Fibroblast of the aortic adventitia (primary cell): ENCODE measurements at places on chromosomes 6 and 20. TPM values are rescaled to one million over a fixed set of nuclear protein-coding genes. Genes with fewer than 3 reads are reported as not detected.

DNA sequence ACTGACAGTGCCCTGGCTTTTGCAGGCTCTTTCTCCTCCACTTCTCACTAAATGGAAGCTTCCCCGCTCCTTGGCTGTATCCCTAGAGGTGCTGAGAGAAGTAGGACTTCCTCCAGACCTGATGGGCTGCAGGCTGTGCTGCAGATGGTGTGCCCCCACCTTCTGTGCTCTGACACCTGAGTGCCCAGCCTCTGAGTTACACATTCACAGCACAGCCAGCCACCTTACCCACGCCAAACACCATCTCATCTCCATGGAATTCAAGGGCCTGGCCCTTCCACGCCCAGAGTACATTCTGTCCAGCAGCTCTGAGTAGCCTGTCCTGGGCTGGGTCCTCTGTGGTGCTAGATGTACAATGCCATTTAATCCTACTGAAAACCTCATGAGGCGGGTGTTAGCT lies 5.3 kb downstream of the SFTA2 start:
- no peak for DNase-seq

DNA sequence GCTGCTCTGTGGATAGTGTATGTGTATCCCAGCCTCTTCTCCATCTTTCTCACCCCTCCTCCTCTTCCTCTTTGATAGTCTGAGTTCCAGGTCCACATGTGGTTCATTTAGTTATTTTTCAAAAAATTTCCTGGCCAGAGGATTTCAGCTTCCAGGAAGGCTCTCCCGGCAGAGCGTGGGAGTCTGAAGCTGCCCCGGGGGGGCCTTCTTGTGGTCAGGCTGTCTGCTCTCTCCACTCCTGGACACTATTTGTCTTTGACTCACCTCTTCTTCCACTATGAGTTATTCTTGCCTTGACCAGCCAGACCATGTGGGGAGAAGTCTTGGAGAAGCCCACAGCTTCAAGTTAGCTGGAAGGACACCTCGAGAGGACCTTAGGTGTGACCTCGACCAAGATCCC lies 258.8 kb downstream of the CDC5L start:
- peak; percentile 73 for DNase-seq

DNA sequence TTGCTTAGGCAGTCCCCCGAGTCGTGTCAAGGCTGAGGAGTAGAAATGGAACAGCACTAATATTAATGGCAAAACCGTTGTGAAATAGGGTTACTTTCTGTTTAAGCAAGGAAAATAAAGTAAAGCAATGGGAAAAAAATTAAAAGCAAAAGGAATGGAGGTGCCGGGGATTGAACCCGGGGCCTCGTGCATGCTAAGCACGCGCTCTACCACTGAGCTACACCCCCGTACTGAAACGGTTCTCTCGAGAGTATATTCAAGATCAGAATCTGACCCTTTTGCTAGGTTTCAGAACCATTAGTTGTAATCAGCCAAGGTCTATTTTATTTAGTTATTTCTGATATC lies 85.5 kb downstream of the TRIM27 start:
- DNase-seq: peak; percentile 84

The NR2E1 gene
- not detected in 2 replicates for total RNA-seq

DNA sequence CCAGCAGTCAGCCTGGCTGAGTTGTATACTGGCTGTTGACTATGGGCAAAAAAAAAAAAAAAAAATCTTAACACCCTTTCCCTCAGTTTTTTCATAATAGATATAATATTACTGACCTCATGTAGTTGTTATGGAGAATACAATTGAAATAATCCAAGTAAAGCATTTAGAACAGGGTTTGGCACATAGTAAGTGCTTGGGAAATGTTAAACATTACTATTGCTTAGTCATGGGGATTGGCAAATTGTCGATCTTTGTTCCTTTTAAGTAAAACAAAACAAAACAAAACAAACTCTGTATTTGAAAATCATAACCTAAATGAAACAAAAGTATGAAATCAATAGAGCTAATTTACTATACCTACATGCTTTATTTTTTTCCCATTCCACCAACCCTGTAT lies 458.4 kb downstream of the GRIK2 start:
- peak; percentile 79 for DNase-seq

GRCh38 chr6:136250686-136251008 lies 536 bp upstream of the MTFR2 start:
- DNase-seq: no peak
